ENCODE measurements at places on chromosomes 12 and 14.
A peak's percentile ranks its signal among the peaks of the same experiment; 100 is the strongest.

- no peak for DNase-seq
Measured at GRCh38 chr12:19048943-19049342, 80.6 kb upstream of the PLEKHA5 start.

GRCh38 chr12:114445401-114446323 is 39.7 kb upstream of the TBX5 start:
- DNase-seq = no peak

DNA sequence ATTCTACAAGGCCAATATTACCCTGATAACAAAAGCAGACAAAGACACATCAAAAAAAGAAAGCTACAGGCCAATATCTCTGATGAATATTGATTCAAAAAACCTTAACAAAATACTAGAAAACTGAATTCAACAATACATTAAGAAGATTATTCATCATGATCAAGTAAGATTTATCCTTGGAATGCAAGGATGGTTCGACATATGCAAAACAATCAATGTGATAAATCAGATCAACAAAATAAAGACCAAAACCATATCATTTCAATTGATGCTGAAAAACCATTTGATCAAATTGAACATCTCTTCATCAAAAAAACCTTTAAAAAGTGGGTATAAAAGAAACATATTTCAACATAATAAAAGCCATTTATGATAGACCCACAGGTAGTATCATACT is 117.3 kb downstream of the CPNE8 start:
- no peak for DNase-seq

GRCh38 chr12:70854881-70855568 is 65.5 kb downstream of the PTPRR start:
- DNase-seq = no peak

- DNase-seq = no peak
Measured at GRCh38 chr14:76926521-76927251, 100.5 kb downstream of the LRRC74A start.

DNA sequence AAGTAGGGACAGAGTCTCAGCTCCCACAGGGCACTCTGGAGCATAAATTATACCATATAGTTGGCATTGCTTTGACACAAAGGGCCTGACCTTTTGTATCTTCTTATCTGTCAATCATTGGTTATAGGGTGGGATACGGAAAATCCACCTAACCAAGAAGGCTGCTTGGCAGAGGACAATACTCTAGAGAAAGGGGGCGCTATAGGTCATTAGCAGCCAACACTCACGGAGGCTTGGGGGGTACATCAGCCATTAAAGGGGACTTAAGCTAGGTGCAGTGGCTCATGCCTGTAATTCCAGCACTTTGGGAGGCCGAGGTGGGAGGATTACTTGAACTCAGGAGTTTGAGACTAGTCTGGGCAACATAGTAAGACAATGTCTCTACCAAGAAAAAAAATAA is 22.9 kb downstream of the SPTSSA start:
- no peak for DNase-seq

- DNase-seq = no peak
Measured at GRCh38 chr12:57604992-57605810, 577 bp downstream of the DTX3 start.

- no peak for DNase-seq
Measured at GRCh38 chr12:54555670-54556257, 6.4 kb downstream of the PDE1B start.

GRCh38 chr12:132560364-132560613 is 50.1 kb downstream of the LRCOL1 start:
- DNase-seq = no peak

GRCh38 chr14:31545328-31545727 is 15.9 kb upstream of the NUBPL start:
- no peak for DNase-seq

DNA sequence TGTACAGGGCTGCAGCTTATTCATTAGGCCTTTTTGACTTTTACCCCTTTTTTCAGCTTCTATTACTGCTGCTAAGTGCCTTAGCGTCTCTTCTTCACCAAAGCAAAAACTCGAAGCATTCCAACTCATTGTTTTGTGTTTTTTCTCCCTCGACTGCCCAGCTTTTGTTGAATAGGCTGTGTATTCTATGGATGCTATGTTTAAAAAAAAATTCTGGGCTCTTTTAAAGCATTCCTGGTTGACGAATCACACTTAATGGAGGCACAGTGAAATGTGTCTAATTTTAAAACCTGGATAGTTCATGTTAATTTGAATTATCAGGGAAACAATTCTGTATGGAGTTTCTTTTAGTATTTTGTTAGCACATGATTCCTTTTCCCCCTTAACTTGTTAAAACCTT is 29.7 kb downstream of the KTN1 start:
- no peak for DNase-seq

DNA sequence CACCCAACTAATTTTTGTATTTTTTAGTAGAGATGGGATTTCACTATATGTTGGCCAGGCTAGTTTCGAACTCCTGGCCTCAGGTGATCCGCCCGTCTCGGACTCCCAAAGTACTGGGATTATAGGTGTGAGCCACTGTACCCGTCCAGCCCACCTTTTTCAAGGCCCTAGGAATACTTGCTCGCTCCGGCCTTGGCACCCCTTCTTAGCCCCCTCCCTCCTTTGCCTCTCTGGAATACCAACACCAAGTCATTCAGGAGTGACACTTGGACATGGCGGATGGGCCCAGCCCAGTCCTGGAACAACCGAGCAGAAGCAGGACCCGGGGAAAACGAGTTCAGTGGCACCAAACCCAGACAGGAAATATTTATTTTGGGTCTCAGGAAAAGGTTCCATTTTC is 29.1 kb downstream of the PLEKHG3 start:
- DNase-seq = no peak

- no peak for DNase-seq
Measured at GRCh38 chr12:71639341-71639760, 24.3 kb downstream of the ZFC3H1 start.

DNA sequence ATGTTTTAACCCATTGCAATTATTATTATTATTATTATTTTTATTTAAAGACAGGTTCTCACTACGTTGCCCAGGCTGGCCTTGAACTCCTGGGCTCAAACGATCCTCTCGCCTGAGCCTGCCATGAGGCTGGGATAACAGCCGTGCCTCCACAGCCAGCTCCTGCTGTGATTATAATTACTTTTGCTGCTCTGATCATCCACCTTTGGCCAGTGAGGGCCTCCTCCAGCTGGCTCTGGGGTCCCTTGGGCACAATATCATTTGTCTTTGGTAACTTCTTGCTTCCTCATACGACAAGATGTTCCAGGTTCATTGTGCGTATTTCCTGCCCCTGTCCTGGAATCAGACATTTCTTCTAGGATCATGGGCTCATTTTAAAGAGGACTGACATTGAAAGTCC is 28.4 kb downstream of the LRTM2 start:
- no peak for DNase-seq

- no peak for DNase-seq
Measured at GRCh38 chr12:20132818-20133217, 235.5 kb upstream of the PDE3A start.

DNA sequence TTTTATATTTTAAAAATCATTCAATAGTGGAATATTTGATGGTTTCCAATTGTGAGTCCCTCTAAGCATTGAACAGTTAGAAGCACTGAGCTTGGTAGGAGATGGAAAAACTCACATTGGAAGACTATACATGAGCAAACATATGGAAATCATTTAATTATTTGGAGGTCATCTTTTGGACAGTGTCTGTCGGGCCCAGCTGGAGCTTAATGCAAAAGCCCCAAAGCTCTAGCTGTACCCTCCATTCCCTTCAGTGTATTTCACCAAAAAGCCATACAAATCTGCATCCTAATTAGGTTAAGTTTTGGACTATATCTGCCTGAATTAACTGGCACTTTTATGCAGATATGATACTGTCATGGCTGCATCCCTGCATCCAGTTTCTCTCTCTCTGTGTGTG is 365.7 kb downstream of the FLRT2 start:
- DNase-seq = no peak

- DNase-seq = no peak
Measured at GRCh38 chr12:64995816-64996215, 125.3 kb downstream of the WIF1 start.

- DNase-seq = no peak
Measured at GRCh38 chr14:56170877-56171422, 52.7 kb downstream of the PELI2 start.

DNA sequence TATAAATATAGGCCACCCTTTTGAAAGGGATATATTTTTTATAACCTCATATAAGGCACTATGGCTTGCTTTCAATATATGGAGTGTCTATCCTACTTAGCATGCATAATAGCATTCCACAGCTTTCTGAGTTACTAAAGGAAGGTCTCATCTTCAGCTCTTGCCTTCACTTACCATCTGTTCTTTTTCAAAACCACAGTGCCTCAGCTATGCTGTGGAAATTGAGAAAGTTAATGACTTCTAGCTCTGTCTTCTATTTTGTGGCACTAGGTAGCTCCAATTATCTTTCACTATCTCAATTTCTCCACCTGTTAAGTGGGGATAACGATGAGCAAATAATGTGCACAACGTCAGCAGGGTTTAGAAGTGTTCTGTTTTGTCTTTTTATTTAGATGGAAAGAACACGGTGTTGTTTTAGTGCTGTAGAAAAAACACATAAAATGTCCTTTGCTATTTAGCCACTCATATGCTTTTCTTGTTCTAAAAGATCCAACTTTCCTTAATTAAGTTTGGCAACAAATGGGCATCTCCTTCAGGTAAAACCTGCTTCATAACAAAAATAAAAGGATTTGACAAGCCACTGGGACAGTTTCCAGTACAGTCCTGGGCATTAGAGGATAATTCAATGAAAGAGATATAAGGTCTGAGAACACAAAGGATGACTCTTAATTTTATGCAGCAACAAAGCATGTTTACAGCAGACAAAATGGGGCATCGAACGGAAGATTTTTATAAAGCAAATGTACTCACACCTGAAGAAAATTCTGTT is 462.0 kb upstream of the SYT1 start:
- DNase-seq = no peak

DNA sequence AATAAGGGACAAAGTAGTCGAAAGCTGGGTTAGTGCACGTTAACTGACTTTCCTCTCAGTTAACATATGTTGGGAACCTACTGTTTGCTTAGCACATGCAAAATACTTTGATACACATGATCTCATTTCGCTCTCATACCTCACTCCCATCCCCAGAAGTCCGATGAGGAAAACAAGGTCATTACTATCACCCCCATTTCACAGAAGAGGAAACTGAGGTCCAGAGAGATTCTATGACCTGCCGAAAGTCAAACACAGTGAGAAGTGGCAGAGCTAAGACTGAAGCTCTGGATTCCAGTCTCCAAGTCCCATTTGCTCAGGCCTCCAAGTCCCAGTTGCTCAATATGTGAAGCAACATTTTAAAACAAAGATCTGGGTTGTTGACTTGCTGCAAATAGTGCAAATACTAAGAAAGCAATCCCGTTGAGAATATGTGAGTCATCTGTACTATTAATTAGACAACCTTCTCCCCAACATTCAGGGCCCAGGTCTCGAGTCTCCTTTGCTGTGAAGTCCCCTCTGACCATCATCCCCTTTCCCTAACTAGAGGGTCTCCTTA is 170.6 kb upstream of the PWP1 start:
- no peak for DNase-seq

GRCh38 chr12:110733900-110734299 is 8.8 kb downstream of the PPP1CC start:
- no peak for DNase-seq

DNA sequence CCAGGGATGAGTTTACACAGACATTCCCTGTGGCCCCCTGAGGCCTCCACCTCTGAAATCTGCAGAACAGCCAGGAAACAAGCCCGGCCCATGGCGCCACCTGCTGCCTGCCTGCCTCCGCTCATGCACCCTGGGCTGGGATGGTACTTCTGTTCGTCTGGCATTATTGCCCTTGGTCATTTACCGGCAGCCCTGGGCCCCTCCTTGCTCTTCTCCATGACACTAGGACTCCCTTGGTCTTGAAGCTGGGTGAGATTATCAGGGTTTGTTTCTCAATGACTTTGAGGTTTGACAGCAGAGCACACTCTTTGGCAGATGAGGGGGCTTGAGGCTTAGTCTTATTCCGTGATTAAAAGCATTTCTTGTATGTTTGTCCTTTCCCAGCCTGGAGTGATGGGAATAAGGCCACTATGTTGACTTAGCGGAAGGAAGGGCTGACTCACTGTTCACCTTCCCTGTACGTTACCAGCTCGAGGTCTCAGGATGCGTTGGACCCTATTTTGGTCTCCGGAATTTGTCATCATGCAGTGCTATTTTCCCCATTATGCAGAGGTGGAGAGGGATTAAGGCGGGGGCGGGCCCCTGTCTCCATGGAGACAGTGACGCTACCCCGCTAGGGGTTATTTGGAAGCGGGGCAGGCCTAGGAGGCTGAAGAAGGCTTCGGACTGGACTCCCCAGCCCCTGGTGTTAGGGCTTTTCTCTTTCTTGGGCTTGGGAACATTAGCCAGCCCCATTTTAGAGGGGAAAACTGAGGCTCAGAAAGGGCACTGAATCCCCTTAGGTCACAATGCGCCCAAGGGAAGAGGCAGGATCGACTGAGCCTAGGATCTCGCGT is 706 bp upstream of the PEX5 start:
- DNase-seq = peak; percentile 51

GRCh38 chr12:114266536-114266935 is 139.4 kb downstream of the TBX5 start:
- no peak for DNase-seq

- no peak for DNase-seq
Measured at GRCh38 chr12:53217051-53217930, 10.2 kb upstream of the ITGB7 start.

DNA sequence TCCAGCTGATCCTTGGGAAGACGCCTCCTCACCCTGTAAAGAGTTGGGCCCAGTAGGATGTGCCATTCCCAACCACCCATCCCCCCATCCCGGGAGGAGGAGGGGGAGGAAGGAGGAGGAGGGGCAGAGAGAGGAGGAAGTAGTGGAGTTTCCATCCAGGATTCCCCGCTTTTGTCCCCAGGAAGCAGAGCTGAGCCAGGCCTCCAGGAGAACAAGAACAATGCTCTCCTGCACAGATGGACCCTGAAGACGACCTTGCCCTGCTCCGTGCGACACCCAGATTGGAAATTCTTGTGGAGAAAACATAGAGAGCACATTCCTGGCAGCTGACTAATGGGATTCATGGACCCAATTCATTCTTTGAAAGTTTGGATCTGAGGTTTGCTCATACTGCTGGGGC is 132.3 kb upstream of the CRY1 start:
- DNase-seq = no peak

- no peak for DNase-seq
Measured at GRCh38 chr14:19800282-19801117, 3.1 kb upstream of the OR4N2 start.

GRCh38 chr14:58639842-58640484 is 2.2 kb downstream of the DACT1 start:
- DNase-seq = no peak

- no peak for DNase-seq
Measured at GRCh38 chr14:54737132-54737711, 165.4 kb downstream of the GCH1 start.

GRCh38 chr12:54126029-54126695 is 62.6 kb downstream of the SMUG1 start:
- no peak for DNase-seq

DNA sequence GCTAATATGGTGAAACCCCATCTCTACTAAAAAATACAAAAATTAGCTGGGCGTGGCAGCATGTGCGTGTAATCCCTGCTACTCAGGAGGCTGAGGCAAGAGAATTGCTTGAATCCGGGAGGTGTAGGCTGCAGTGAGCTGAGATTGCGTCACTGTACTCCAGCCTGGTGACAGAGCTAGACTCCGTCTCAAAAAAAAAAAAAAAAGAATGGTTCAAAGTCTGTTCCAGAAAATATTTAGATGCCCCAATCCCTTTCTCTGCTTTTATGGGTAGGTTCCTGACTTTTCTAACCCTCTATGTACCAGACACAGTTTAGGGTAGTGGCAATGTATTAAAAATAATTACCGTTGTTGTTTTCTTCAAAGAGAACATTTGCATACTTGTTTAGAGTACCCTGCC is 161.4 kb downstream of the STXBP6 start:
- DNase-seq = no peak

Data from GM06990 (cell line).